ENCODE measurements at places on chromosomes 3 and 15. TPM values are rescaled to one million over a fixed set of nuclear protein-coding genes. Genes with fewer than 3 reads are reported as not detected.

The RFX7 gene
- total RNA-seq, result 37.7 TPM

DNA sequence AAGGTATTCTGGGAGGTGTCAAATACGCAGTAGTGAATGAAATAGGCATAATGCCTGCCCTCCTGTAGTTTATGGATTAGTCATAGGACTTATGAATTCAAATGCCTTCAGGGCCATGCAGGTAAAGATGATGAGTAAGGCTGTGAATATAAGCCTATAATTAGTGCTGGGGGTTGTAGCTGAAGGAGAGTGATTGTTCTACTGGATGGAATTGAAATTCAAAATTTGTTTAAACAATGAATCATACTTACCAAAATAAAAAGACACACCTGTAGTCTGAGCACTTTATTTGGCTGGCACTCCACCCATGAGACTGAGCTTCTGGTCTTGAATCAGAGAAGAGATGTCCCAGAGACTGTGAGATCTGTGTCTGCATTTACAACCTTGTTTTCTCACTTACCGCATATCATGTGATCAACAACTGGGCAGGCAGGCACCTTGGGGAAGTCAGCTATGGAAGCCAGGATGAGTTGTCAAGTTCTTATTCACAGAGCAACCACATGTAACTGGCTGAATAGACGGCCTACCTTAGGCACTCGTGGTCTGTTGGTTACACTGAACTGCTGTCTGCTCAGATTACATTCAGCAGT lies 291.8 kb downstream of the NAALADL2 start:
- H3K4me3 ChIP-seq, result no peak overlapping the region
- no peak overlapping the region for H3K27ac ChIP-seq
- H3K27me3 ChIP-seq, result peaks cover 1% of the 10 kb centered on the region
- DNase-seq, result no peak
- H3K36me3 ChIP-seq, result no peaks in the 10 kb centered on the region

DNA sequence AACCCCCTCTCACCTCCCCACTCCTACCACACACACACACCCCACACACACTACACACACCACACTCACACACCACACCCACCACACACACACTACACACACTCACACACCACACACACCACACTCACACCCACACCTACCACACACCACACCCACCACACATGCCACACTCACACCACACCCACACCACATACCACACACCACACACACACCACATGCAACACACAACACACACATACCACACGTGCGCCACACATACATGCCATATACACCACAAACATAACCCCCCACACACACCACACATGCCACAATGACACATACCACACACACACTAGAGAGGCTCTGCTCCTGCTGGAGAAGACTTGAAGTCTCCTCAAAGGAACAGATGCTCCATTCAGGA lies 5.9 kb upstream of the ITPKA start:
- H3K27ac ChIP-seq, result peak overlapping the region; percentile 64
- H3K4me1 ChIP-seq, result peaks cover 23% of the 10 kb centered on the region
- H3K27me3 ChIP-seq, result peaks cover 18% of the 10 kb centered on the region
- peak overlapping the region; percentile 54 for H3K4me3 ChIP-seq
- H3K36me3 ChIP-seq, result peaks cover 12% of the 10 kb centered on the region

- peaks cover 7% of the 10 kb centered on the region for H3K27me3 ChIP-seq
- no peak overlapping the region for H3K27ac ChIP-seq
- H3K4me3 ChIP-seq, result no peak overlapping the region
- no peak for DNase-seq
- no peaks in the 10 kb centered on the region for H3K36me3 ChIP-seq
- H3K4me1 ChIP-seq, result no peaks in the 10 kb centered on the region
Observed at GRCh38 chr3:150822636-150823035, 59.7 kb upstream of the SIAH2 start.

Data from endothelial cell (in vitro differentiated cells).